ENCODE measurements at places on chromosomes 7 and 10. TPM values are rescaled to one million over a fixed set of nuclear protein-coding genes. Genes with fewer than 3 reads are reported as not detected.
A peak's percentile ranks its signal among the peaks of the same experiment; 100 is the strongest.

Gene PTCD1
- total RNA-seq: 10.5 TPM

Gene NUTM2D
- 2.1 TPM for total RNA-seq

Gene RSPH10B2
- total RNA-seq: 0.59 TPM

Gene ANLN
- 35.6 TPM for total RNA-seq

Gene ELFN1
- total RNA-seq: not detected

Gene FERD3L
- total RNA-seq: not detected

Gene PLXDC2
- total RNA-seq: not detected

Gene C1QL3
- 0.21 TPM for total RNA-seq

Gene HOXA13
- not detected for total RNA-seq

Gene ZNF467
- 0.21 TPM for total RNA-seq

Gene TMEM196
- total RNA-seq: not detected

DNA sequence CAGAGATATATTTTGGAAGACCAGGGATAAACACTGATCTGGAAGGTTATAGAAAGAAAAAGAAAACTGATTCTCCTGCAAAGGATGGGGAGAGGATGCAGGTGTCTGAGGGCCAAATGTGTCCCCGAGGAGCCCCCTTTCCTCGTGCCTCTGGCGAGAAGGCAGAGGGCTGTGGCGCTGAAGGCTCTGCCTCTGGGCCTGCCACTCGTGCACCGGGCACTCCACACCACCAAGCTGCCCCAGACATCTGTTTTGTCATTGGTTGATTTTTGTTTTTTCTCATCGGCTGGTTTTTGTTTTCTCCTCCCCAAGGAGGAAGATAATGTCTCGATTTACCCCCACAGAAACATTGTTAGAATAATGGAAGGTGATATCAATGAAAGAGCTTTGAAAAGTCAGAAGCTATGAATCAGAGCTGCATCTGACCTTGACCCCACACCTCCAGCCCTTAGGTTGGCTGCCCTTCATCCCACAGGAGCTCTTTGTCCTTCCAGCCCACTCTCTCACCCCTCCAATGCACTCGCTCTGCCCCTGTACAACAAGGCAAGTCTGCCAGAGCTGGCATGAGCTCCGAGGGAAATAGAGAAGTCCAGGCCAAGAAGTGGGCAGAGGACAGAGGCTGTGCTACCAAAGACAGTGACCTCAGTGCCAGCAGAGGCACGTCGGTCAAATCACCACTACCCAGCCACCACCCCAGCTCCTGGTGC, 124.8 kb downstream of the TCERG1L start:
- no peaks in the 10 kb centered on the region for H3K36me3 ChIP-seq
- no peak for DNase-seq
- H3K4me1 ChIP-seq: no peaks in the 10 kb centered on the region
- H3K27me3 ChIP-seq: no peaks in the 10 kb centered on the region
- no peak overlapping the region for H3K4me3 ChIP-seq

DNA sequence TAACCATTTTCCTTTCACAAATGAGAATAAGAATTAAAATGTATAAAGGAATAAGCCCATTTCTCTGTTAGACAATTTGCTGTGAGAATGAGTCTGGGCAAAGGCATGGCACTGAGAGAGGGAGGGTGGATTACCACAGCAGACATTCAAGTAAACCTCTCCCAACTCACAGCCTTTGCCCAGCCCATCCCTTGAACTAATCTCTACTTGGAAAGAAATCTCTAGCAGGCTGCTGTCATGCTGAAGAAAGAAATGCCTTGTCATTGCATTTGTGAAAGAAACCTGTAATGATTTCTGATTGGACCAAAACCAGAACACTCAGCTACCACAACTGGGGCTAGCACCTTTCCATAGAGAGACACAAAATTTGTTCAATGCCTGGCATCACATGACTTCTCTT, 39.2 kb downstream of the CH25H start:
- H3K36me3 ChIP-seq: no peaks in the 10 kb centered on the region
- H3K4me3 ChIP-seq: no peak overlapping the region
- H3K27ac ChIP-seq: no peak overlapping the region
- no peak for DNase-seq

- H3K27me3 ChIP-seq: no peaks in the 10 kb centered on the region
- H3K36me3 ChIP-seq: peaks cover 29% of the 10 kb centered on the region
- H3K27ac ChIP-seq: peak overlapping the region; percentile 63
- H3K4me1 ChIP-seq: peaks cover 67% of the 10 kb centered on the region
Measured at GRCh38 chr10:124732931-124733570, 11.1 kb downstream of the FAM53B start.

DNA sequence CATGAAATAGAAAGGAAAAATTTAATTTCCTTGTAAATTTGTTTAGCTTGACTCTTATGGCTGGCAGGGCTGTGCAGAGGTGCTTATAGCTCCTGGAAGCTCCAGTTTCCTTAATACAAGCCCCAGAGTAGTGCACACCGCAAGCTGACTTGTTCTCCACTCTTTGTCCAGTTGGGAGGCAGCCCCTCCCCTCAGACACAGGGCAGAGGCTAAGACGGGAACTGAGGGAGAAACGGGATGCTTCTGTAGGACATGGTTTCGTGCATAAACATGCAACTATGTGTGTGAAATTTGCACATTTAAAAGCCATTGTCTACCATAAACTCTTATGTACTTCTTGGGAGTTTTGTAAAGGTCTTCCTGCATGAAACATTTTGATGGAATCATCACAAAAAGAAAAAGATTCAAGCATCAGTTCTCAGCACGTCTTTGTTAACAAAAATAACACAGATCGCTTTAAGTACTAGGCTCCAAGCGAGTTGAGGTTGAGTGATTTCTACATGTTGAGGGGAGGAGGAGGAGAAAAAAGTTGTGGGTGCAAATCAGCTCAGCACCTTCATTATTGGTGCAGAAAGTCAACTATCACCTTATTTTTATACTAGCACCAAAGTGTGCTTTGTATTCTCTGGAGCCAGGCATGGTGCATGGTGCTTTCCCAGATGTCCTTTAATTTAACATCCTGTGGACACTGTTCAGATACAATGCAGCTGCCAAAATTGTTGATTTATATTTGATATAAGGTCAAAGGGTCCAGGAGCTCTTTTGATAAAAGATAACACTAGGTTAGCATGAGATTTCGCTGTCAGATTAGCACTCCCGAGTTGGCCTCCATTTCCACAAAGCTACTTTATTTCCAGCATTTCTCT, 124.5 kb downstream of the CHN2 start:
- no peak for DNase-seq
- no peak overlapping the region for H3K4me3 ChIP-seq
- no peaks in the 10 kb centered on the region for H3K36me3 ChIP-seq
- peaks cover 5% of the 10 kb centered on the region for H3K27me3 ChIP-seq

DNA sequence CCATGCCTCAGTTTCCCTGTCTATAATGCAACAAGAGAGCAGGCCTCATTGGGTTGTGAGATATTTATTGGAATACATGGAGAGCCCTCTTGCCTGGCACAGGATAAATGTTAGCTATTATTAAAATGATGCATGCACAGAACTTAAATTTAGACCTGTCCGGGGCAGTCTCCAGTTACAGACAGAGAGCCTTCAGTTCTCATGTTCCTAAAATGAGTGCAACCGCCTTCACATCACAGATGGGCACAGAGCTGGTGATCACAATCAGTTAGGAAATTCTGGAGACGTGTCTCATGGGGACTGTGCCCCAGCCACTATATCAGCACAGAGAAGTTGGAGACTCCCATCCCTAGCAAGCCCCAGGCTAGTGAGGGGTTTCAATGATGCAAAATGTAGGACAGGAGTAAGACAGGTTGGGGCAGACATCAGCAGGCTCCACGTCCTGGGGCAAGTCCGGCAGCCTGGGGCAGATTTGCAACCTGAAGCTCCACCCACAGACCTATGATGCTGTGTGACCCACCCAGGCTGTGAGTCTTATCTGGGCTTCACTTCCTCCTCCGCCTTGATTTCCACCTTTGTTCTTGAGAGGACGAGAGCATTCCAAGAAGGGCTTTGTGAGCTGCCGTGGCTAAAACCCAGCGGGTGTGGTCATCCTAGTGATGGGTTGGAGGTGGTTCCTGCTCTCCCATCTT, 49.4 kb downstream of the CXCL12 start:
- H3K27ac ChIP-seq: no peak overlapping the region
- H3K36me3 ChIP-seq: no peaks in the 10 kb centered on the region
- DNase-seq: no peak
- no peak overlapping the region for H3K4me3 ChIP-seq
- no peaks in the 10 kb centered on the region for H3K4me1 ChIP-seq

DNA sequence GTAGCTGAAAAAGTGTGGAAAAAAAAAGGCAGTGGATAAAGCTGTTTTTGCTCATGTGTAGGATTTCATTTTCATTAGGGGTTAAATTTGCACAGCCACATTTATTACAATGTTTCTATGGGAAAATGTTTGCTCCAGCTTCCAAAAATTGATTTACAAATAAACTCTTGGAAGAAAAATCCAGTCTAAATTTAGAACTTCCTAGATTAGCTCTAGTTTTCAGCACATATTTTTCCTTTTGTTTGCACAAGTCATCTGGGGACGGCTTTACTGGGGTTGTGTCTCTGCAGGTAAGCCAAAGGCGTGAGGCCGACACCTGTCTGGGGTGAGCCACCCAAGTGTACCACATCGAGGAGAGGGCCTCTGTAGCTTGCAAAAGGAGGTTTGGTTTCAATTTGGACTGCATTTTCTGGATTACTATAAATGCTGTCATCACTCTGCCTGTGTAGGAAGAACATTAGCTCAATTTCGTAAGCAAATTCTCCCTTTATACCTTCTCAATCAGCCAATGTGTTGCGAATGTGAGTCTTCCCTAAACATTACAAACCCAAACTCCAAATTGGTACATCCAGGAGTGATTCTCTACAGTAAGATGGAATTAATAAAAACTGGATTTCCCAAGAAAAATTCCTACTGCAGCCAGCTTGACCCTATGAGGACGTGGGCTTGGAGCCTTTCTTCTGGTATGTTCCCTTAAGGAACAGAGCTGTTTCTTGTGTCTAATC, 89.5 kb upstream of the ZNF438 start:
- DNase-seq: no peak
- peaks cover 4% of the 10 kb centered on the region for H3K36me3 ChIP-seq
- H3K27me3 ChIP-seq: no peaks in the 10 kb centered on the region
- H3K4me1 ChIP-seq: peaks cover 28% of the 10 kb centered on the region
- H3K27ac ChIP-seq: no peak overlapping the region
- no peak overlapping the region for H3K4me3 ChIP-seq

GRCh38 chr10:34539533-34540315, 275.4 kb downstream of the PARD3 start:
- peaks cover 13% of the 10 kb centered on the region for H3K4me1 ChIP-seq

GRCh38 chr10:127145173-127145572, 51.2 kb downstream of the INSYN2A start:
- H3K27me3 ChIP-seq: no peaks in the 10 kb centered on the region
- H3K36me3 ChIP-seq: no peaks in the 10 kb centered on the region
- no peak for DNase-seq
- H3K4me3 ChIP-seq: no peak overlapping the region
- H3K4me1 ChIP-seq: peaks cover 5% of the 10 kb centered on the region

- peaks cover 14% of the 10 kb centered on the region for H3K36me3 ChIP-seq
- peak; percentile 48 for DNase-seq
- H3K4me3 ChIP-seq: no peak overlapping the region
- no peak overlapping the region for H3K27ac ChIP-seq
- H3K4me1 ChIP-seq: peaks cover 2% of the 10 kb centered on the region
- H3K27me3 ChIP-seq: no peaks in the 10 kb centered on the region
Measured at GRCh38 chr10:104032144-104032775, 53.4 kb downstream of the COL17A1 start.

GRCh38 chr10:107214261-107214660, 49.8 kb upstream of the SORCS1 start:
- DNase-seq: no peak
- no peak overlapping the region for H3K27ac ChIP-seq
- H3K4me1 ChIP-seq: no peaks in the 10 kb centered on the region
- H3K4me3 ChIP-seq: no peak overlapping the region
- no peaks in the 10 kb centered on the region for H3K27me3 ChIP-seq
- H3K36me3 ChIP-seq: no peaks in the 10 kb centered on the region

- H3K4me1 ChIP-seq: no peaks in the 10 kb centered on the region
- DNase-seq: no peak
- no peak overlapping the region for H3K27ac ChIP-seq
- H3K4me3 ChIP-seq: no peak overlapping the region
- no peaks in the 10 kb centered on the region for H3K27me3 ChIP-seq
Measured at GRCh38 chr7:57424515-57425238, 25.3 kb upstream of the ZNF716 start.

- H3K27me3 ChIP-seq: peaks cover 16% of the 10 kb centered on the region
- no peaks in the 10 kb centered on the region for H3K4me1 ChIP-seq
- H3K36me3 ChIP-seq: no peaks in the 10 kb centered on the region
- no peak overlapping the region for H3K4me3 ChIP-seq
- DNase-seq: no peak
- H3K27ac ChIP-seq: no peak overlapping the region
Measured at GRCh38 chr10:122362621-122363020, 11.9 kb upstream of the PLEKHA1 start.

- H3K4me1 ChIP-seq: no peaks in the 10 kb centered on the region
- no peak for DNase-seq
- no peak overlapping the region for H3K4me3 ChIP-seq
- H3K27me3 ChIP-seq: peaks cover 14% of the 10 kb centered on the region
- H3K36me3 ChIP-seq: no peaks in the 10 kb centered on the region
- no peak overlapping the region for H3K27ac ChIP-seq
Measured at GRCh38 chr7:99848420-99849216, 20.8 kb downstream of the CYP3A43 start.

- no peak overlapping the region for H3K27ac ChIP-seq
- H3K4me3 ChIP-seq: peak overlapping the region; percentile 84
- H3K4me1 ChIP-seq: peaks cover 16% of the 10 kb centered on the region
- H3K36me3 ChIP-seq: peaks cover 10% of the 10 kb centered on the region
Measured at GRCh38 chr10:44960088-44960460, 472 bp downstream of the RASSF4 start.

GRCh38 chr10:115773832-115774231, 499.2 kb downstream of the GFRA1 start:
- H3K4me3 ChIP-seq: no peak overlapping the region
- no peaks in the 10 kb centered on the region for H3K4me1 ChIP-seq
- no peaks in the 10 kb centered on the region for H3K36me3 ChIP-seq
- no peaks in the 10 kb centered on the region for H3K27me3 ChIP-seq
- no peak for DNase-seq
- no peak overlapping the region for H3K27ac ChIP-seq

GRCh38 chr10:56927701-56928100, 566.6 kb upstream of the ZWINT start:
- no peaks in the 10 kb centered on the region for H3K27me3 ChIP-seq
- no peaks in the 10 kb centered on the region for H3K36me3 ChIP-seq
- no peak for DNase-seq
- H3K4me3 ChIP-seq: no peak overlapping the region
- H3K27ac ChIP-seq: no peak overlapping the region
